Spinal cord (tissue), 10 donors: ENCODE measurements at places on chromosomes 6 and 20. TPM values are rescaled to one million over a fixed set of nuclear protein-coding genes. Genes with fewer than 3 reads are reported as not detected.

DNA sequence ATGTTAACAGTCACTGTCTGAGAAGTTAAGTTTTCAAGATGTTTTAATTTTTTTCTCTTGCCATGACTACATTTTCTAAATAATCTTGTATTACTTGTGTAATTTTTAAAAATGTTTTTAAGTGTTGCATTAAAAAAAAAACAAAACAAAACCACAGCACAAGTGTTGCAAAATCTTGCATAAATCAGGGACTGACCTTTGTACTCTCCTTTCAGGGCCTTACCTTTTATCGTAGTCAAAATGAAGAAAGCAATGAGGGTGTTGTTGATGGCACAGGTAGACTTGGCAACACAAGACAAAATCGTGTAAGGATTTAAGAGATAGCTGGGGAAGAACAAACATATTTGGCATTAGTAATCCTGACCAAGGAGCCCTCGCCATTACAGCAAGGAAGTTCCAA is 42.5 kb downstream of the PIGU start:
- DNase-seq: no peak

GRCh38 chr20:36340593-36340990 is 34.5 kb downstream of the DLGAP4 start:
- DNase-seq: no peak

Gene C6orf118
- 20.7 TPM for total RNA-seq

DNA sequence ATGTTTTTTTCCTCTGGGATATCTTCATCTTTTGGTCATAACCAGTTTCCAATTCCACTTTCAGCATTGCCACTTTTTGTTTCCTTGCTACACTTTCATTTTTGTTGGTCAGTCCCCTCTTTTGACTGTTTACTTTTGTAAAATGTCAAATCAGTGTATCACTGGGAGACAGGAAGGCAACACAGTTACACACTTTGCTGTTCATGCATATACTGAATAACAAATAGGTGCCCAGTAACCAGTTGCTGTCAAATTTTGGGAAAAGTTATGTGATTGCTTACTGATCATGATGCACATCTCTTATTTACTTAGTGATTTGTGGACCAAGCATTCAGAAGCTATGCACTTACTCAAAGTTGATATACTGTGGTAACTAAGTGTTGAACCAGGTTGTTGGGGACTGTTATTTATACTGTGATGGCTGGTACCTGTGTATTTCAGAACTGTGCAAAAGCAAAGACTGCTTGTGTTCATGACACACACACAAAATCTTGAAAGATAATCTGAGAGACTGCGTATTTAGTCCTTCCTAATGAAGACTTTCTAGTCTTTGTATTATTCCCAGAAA is 41.0 kb downstream of the ZNF292 start:
- DNase-seq: no peak

DNA sequence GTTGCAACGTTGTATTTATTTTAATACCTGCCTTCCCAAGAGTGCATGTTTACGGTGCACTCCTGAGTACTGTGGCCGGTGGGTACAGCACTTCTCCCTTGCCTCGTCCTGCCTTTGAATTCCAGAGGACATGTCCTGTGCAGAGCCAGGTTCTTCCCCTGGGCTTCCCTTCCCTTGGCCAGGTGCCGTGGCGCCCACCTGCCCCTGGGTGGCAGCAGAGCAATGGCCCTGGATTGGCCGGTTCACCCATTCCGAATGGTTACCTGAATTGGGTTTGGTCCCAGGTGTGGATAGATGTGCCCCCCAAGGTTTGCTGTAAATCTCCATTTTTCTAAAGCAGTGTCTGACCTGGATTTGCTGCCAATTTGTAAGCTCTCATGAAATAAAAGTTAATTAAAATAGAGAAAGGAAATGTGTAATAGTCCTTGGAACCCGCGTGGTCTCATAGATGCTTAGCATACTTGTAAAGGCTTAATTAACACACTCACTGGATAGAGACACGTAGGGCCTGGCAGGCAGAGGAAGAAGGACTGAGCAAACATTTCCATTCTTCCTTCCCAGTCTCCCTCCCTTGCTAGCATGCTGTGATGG is 40.6 kb downstream of the DTD1 start:
- DNase-seq: no peak

Gene IPCEF1
- total RNA-seq: 9.4 TPM

GRCh38 chr6:5995949-5996713 is 10.6 kb downstream of the NRN1 start:
- peak; percentile 93 for DNase-seq

DNA sequence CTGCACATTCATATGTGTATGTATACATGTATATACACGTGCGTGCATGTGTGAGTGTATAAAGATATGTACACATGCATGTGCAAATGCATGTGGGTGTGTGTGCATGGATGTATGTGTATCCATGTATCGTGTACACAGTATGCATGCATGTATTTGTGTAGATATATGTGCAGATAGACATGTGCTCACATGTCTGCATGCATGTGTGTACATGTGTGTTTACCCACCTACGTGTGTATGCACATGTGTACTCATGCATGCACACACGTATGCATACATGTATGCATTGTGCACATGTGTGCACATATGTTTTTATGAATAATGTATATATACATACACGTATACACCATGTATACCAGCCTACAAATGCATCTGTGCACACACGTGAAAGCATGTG is 80.3 kb upstream of the ZNF322 start:
- no peak for DNase-seq

- DNase-seq: no peak
These were observed 11.2 kb upstream of the TAGAP start for GRCh38 chr6:159056003-159056402.

Gene ARFGEF2
- total RNA-seq: 24.3 TPM

GRCh38 chr6:20364327-20364726 is 37.4 kb upstream of the E2F3 start:
- DNase-seq: no peak

- DNase-seq: no peak
These were observed 12.9 kb upstream of the ID4 start for GRCh38 chr6:19824058-19824807.

GRCh38 chr20:48812600-48813445 is 15.0 kb downstream of the PREX1 start:
- DNase-seq: no peak

Gene SLPI
- total RNA-seq: 10.2 TPM

Gene PGC
- total RNA-seq: not detected

DNA sequence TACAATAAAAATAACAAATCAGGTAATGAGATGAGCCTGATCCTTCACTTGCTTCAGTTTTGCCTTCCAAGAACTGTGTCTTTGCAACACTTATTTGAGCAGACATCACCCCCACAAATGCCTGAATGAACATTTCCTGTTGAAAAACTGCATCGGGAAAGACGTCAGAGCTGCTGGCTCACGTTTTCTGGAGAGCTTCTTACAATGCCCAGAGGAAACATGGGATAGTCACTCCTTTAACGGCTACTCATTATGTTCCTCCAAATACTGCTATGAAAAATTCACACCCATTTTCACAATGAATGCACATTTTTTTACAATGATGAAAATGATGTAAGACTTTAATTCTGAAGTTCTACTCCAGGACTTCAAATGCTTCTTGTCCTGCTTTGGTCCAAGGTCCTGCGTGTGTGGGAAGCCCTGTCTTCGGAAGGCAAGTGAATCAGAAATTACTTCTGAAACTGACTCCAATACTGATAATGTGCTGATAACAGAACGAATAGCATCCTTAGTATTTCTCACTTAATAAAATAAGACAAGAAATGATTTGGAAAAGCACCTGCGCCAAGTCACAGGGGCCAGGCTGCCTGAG is 238.0 kb downstream of the ANKRD60 start:
- no peak for DNase-seq

Gene ANKEF1
- total RNA-seq: 2.8 TPM

DNA sequence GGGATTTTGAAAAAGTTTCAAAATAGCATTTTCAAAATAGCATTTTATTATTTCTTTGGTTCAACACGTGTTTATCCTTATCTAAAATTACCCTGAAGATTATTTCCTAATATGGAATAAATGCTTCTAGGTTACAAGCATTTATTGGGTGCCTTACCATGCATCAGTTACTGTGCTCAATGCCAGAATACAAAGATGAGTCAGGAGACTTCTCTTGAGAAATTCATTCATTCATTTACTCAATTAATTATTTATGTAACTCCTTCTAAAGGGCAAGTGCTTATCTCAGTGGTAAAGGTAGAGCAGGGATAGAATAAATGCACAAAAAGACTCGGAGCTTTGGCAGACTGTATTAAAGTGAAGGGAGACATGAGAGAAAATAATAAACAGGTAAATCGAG is 150.1 kb upstream of the PDE7B start:
- no peak for DNase-seq

- no peak for DNase-seq
These were observed 61.7 kb downstream of the PLEKHG1 start for GRCh38 chr6:150661216-150662007.

DNA sequence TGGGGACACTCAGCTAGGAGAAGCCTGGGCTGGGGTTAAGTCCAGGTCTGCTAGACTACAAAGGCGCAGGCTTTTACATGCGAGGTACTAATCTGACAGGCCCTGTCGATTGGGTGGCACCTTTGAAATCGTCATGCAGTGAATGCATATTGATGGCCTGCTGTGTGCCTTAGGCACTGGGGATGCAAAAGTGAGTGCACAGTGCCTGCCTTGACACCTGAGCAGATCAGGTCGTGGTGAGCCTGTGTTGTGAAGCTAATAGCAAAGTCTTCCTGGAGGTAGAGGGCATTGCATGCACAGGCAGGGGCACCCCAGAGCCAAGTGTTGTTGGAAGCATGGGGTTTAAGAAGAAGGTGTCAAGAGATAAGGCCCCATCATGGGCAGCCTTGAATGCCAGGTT is 16.9 kb downstream of the LRRC1 start:
- DNase-seq: no peak

DNA sequence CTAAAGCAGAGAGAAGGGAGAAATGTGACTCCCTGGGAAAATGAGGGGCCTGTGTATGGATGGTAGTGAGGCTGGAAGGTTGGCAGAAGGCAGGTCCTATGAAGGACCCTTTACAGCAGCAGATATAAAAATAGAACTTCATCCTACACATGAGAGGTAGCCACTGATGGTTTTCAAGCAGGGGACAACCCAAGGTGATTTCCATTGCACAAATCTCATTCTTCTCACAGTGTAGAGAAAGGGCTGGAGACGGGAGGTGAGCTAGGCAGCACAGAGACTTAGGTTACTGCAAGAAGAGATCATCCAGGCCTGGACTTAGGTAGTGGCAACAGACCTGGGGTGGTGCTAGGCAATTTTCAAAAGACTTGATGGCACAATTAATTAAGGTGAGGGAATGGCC is 30.7 kb downstream of the TRAM2 start:
- no peak for DNase-seq

DNA sequence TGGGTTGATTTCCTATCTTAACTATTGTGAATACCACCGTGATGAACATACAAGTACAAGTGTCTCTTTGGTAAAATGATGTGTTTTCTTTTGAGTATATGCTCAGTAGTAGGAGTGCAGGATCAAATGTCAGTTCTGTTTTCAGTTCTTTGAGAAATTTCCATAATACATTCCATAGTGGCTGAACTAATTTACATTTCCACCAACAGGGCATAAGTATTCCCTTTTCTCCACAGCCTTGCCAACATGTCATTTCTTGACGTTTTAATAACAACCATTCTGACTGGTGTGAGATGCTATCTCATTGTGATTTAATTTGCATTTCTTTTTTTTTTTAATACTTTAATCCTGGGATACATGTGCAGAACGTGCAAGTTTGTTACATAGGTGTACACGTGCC is 268.8 kb downstream of the CENPW start:
- no peak for DNase-seq

GRCh38 chr6:76326871-76327270 is 254.4 kb upstream of the IMPG1 start:
- DNase-seq: no peak

- no peak for DNase-seq
These were observed 223.9 kb downstream of the LY86 start for GRCh38 chr6:6812427-6812826.

GRCh38 chr20:5893052-5893451 is 57.3 kb downstream of the TRMT6 start:
- DNase-seq: no peak

Gene METTL24
- total RNA-seq: 5.8 TPM

GRCh38 chr6:35354361-35355135 is 12.2 kb downstream of the PPARD start:
- no peak for DNase-seq

DNA sequence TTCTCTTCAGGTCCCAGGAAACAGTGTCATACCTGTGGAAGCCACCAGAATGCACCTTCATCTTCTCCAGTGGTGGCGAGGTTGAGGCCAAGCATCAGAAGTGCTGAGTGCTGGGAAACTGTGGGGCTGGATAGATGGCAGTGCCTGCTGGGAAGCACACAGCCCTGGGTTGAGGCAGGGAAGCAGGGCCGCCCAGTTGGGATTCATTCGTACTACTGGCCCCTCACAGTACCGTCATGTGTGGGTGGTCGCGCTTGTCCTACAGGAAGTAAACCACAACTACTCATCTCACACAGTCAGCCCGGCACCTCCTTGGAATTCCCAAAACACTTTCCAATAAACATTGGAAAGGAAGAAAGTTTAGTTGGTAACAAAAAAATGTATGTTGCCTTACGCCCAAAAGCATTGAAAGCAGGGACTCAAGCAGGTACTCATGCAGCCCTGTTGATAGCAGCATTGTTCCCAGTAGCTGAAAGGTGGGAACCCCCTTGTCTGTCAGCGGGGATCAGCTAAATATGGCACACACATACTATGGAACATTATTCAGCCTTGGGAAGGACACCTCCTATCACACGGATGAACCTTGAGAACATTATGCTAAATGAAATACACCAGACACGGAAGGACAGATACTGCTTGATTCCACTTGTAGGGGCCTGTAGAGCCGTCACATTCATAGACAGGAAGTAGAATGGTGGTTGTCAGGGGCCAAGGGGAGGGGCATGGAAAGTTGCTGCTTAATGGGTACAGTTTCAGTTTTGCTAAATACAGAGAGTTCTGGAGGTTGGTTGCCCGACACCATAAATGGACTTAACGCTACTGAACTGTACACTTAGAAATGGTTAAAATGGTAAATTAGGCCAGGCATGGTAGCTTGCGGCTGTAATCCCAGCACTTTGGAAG is 162.7 kb downstream of the MTHFD1L start:
- DNase-seq: no peak

Gene HSF2
- total RNA-seq: 43.4 TPM

- no peak for DNase-seq
These were observed 88.3 kb upstream of the NT5E start for GRCh38 chr6:85361643-85362014.
